Fibroblast of the aortic adventitia (primary cell): ENCODE measurements at places on chromosomes 7 and 10. TPM values are rescaled to one million over a fixed set of nuclear protein-coding genes. Genes with fewer than 3 reads are reported as not detected.

CPN1 gene
- total RNA-seq: not detected in 2 replicates

RAMP3 gene
- total RNA-seq: not detected in 2 replicates

PDK4 gene
- total RNA-seq: 0.72 and 4.5 TPM in 2 replicates

CHST3 gene
- total RNA-seq: 18.6 and 19.3 TPM in 2 replicates

HECW1 gene
- 0.82 and 3.6 TPM in 2 replicates for total RNA-seq

HOXA3 gene
- total RNA-seq: 1.2 and 3.5 TPM in 2 replicates

RSPH10B gene
- total RNA-seq: 0.63 TPM in 1 of 2 replicates, not detected in the other

CYCS gene
- total RNA-seq: 9.0 and 51.9 TPM in 2 replicates

CHRM2 gene
- 1.2 and 26.4 TPM in 2 replicates for total RNA-seq

KLF6 gene
- 47.8 and 52.1 TPM in 2 replicates for total RNA-seq

KCNMA1 gene
- 40.1 and 106 TPM in 2 replicates for total RNA-seq

CACUL1 gene
- total RNA-seq: 17.8 and 29.6 TPM in 2 replicates

NPFFR1 gene
- not detected in 2 replicates for total RNA-seq

GPNMB gene
- total RNA-seq: 479 and 525 TPM in 2 replicates

SH2D4B gene
- total RNA-seq: not detected in 2 replicates

TUBB8 gene
- total RNA-seq: not detected in 2 replicates

LLCFC1 gene
- not detected in 2 replicates for total RNA-seq

C1QL3 gene
- 0.09 TPM in 1 of 2 replicates, not detected in the other for total RNA-seq

NANOS1 gene
- total RNA-seq: 2.1 and 2.7 TPM in 2 replicates

OR2A12 gene
- total RNA-seq: not detected in 2 replicates

HOXA13 gene
- total RNA-seq: not detected in 2 replicates

ZNF804B gene
- not detected in 2 replicates for total RNA-seq

PKD1L1 gene
- under 0.01 TPM in 2 replicates for total RNA-seq

IQUB gene
- 0.81 and 2.7 TPM in 2 replicates for total RNA-seq

KEL gene
- not detected in 2 replicates for total RNA-seq

TNKS2 gene
- total RNA-seq: 41.5 and 51.2 TPM in 2 replicates

FKBP6 gene
- not detected in 2 replicates for total RNA-seq

VAX1 gene
- not detected in 2 replicates for total RNA-seq

CLRN3 gene
- not detected in 2 replicates for total RNA-seq

PTPRZ1 gene
- total RNA-seq: 0.72 and 3.8 TPM in 2 replicates

HECTD2 gene
- total RNA-seq: 10.9 and 17.8 TPM in 2 replicates

ACTL6B gene
- total RNA-seq: not detected in 2 replicates

SORCS3 gene
- total RNA-seq: 0.16 and 0.27 TPM in 2 replicates

CD36 gene
- total RNA-seq: 1.7 and 561 TPM in 2 replicates

GHRHR gene
- total RNA-seq: not detected in 2 replicates
